M059J (cell line): ENCODE measurements at places on chromosomes 7 and 10.
A peak's percentile ranks its signal among the peaks of the same experiment; 100 is the strongest.

- peak; percentile 58 for DNase-seq
These were observed 11.7 kb upstream of the ARPC1B start for GRCh38 chr7:99362801-99363200.

- no peak for DNase-seq
These were observed 3.5 kb downstream of the EBF3 start for GRCh38 chr10:129960481-129961156.

DNA sequence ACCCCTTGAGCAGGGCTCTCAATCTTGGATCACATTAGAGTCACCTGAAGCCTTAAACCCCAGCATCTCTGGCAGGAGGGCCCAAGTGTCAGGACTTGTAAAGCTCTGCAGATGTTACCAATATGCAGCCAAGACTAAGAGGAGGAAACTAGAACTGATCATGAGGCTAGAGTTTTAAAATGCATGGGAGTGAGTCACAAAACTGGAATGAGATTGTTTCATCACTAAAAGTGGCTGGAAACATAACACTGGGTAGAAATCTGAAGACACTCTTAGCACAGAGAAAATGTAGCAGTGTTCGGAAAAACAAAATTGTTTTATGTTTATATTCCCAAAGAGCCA is 63.3 kb upstream of the GHITM start:
- DNase-seq = peak; percentile 4

GRCh38 chr10:63976538-63976937 is 455.3 kb downstream of the REEP3 start:
- peak; percentile 10 for DNase-seq

DNA sequence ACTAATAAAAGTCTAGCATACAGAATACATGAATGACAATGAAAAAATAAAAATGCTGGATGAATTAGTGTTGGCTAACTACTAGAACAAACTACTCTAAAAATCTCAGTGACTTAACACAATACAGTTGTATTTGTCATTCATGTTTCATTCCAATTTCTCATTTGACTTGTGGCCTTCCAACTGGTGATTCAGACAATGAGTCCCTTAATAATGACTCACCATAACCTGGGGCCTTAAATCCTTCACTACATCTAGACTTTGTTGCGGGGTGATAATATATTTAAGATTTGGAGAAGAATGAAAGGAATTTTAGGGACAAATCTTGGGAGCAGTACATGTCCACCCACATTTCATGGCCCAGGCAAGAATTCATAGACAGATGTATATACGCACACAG is 90.5 kb upstream of the POM121L12 start:
- DNase-seq = peak; percentile 76

GRCh38 chr10:1043532-1043995 is 5.4 kb downstream of the IDI1 start:
- no peak for DNase-seq

DNA sequence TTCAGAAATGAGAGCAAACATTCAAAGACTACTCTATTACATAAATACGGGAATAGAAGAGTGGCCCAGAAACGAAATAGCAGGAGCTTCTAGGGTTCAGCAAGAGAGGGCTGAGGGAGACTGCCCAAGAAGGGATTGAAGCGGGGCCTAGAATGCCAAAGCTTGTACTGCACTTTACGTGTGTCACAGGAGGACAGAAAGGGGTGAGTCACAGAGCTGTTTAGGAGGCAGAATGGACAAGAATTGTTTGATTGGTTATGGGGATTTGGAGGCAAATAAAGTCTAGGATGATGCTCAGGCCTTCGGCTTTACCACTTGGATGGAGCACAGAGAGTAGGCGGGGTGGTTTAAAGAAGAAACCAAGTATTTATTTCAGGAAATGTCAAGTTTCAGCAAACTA is 11.3 kb upstream of the FXYD4 start:
- no peak for DNase-seq

DNA sequence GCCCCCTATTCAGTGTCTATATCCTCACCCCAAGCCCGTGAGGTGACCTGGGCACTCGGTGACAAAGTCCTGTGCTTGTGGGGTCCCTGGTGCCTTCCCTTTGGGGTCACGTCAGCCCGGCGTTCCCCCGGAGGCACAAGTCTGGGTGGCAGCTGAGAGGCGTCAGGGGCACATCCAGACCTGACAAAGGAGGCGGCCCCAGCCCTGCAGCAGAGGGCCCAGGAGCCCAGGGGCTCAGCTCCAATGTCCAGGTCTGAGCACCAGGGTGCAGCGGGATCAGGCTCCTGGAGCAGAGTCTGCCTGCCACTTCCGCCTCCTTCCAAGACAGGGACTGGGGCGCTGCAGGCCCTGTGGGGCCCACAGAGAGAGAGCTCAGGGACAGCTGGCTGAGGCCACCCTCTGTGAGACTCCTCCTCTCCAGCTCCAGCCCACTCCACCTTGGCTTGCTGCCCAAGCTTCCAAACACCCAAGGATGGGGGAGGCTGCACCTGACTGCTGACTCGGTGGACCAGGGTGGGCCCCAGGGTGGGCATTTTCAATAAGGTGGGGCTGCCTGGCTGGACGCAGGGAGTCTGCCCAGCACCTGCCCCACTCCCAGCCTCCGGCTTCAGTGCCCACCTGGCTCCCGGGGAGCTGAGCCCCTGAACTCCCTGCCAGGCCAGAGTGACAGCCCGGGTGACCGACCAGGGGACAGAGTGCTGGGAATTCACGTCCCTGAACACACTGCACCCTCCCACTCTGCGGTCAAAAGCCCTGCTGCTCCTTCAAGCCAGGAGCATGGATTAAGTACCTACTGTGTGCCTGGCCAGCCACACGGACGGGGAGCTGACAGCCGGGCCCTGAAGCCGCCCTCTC is 1.0 kb upstream of the KNDC1 start:
- DNase-seq = peak; percentile 13

- DNase-seq = no peak
These were observed 29.4 kb upstream of the MAP3K8 start for GRCh38 chr10:30404540-30404939.

GRCh38 chr7:100942045-100942774 is 7.1 kb upstream of the MUC3A start:
- no peak for DNase-seq
